ENCODE measurements at places on chromosomes 11 and 22. TPM values are rescaled to one million over a fixed set of nuclear protein-coding genes. Genes with fewer than 3 reads are reported as not detected.

The TMX2 gene
- total RNA-seq, result 71.8 TPM

The TMPRSS13 gene
- total RNA-seq, result 9.4 TPM

The RFPL3 gene
- total RNA-seq, result not detected

The SAA4 gene
- total RNA-seq, result 3.8 TPM

The ARHGAP20 gene
- total RNA-seq, result 20.9 TPM

The RASSF10 gene
- 10.0 TPM for total RNA-seq

The SPI1 gene
- total RNA-seq, result 27.6 TPM

The GNB1L gene
- 4.5 TPM for total RNA-seq

The OR6A2 gene
- total RNA-seq, result 0.23 TPM

The TSSK2 gene
- 0.25 TPM for total RNA-seq

The PATE4 gene
- not detected for total RNA-seq

The DDTL gene
- 0.37 TPM for total RNA-seq

The SYTL2 gene
- total RNA-seq, result 22.8 TPM

The PRR33 gene
- not detected for total RNA-seq

The SLCO2B1 gene
- total RNA-seq, result 244 TPM

The CSRP3 gene
- 3.5 TPM for total RNA-seq

The ISX gene
- not detected for total RNA-seq

The DCHS1 gene
- 39.9 TPM for total RNA-seq

The FADS3 gene
- 12.3 TPM for total RNA-seq

The C22orf15 gene
- total RNA-seq, result 12.0 TPM

The SLC22A8 gene
- not detected for total RNA-seq

The GNAZ gene
- total RNA-seq, result 3.6 TPM

The IL17REL gene
- total RNA-seq, result 0.51 TPM

The SHANK2 gene
- 42.7 TPM for total RNA-seq

The TRIM48 gene
- total RNA-seq, result not detected

The SERPING1 gene
- total RNA-seq, result 407 TPM
